ENCODE measurements at places on chromosomes 4 and X.

GRCh38 chrX:46366381-46367207, 178.6 kb downstream of the ZNF674 start:
- peak; percentile 51 for DNase-seq

- DNase-seq = no peak
Measured at GRCh38 chr4:63898961-63899360, 510.3 kb downstream of the TECRL start.

GRCh38 chrX:136868283-136869055, 12.1 kb downstream of the RBMX start:
- no peak for DNase-seq

DNA sequence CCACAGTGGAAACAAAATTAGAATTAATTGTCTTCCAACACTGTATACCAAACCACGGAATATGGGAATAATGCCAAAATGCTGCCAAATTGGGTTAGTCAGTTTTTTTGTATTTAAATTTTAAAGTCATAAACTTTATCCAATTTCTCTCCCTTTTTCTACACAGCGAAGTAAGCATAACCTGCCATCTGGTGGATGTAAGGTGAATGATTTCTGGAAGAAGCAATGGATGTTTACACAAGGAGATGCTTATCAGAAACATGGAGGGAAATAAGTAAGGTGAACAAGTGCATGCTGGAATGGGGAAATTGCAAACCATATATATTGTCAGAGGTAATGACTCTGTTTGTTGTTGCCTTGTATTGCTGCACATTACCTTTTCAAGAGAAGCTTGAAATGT, 691.9 kb downstream of the TECRL start:
- peak; percentile 4 for DNase-seq

DNA sequence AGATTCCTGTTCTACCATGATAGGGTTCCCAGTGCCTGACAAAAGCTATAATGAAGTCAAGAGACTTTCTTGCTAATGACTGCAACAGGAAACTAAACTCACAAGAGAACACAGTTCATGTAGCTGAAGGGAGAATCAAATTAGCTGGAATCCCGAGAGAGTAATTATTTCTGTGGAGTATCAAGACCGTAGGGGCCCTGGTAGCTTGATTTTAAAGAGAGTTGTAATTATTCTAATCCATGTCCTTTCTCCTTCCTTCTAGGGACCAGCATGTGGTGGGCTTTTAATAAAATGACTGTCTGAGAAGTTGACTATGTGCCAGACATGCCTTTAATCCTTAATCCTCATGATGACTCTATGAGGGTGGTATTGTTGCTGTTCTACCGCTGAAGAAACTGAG, 1.7 kb upstream of the TRPC5OS start:
- DNase-seq = no peak

- DNase-seq = no peak
Measured at GRCh38 chrX:18833071-18833731, 125.8 kb downstream of the PPEF1 start.

DNA sequence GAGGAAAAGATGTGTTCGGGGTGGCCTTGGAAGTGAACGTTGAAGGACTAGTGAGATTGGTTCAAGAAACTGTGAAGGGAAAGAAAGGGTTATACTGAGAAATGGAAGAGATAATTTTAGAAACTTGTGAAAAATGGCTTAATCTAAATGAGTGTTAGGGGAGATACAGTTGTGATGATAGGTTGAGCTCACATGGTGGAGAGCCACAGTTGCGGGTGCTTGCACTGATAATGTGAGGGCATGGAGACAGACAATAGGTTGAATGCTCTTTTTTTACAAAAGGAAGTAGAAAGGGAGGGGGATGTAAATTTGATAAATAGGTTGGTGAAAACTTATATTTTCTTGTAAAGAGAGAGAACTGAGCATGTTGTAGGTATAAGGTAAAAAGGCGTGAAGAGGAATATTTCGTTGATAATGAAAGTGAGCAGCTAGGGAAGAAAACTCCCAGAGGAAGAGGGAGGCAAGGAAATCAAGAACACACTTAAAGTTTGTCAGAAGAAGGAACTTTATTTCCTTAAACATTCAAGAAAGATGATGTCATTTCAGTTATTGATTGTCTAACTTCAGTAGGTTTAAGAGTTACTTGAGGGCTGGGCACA, 8.2 kb downstream of the AREG start:
- DNase-seq = no peak

DNA sequence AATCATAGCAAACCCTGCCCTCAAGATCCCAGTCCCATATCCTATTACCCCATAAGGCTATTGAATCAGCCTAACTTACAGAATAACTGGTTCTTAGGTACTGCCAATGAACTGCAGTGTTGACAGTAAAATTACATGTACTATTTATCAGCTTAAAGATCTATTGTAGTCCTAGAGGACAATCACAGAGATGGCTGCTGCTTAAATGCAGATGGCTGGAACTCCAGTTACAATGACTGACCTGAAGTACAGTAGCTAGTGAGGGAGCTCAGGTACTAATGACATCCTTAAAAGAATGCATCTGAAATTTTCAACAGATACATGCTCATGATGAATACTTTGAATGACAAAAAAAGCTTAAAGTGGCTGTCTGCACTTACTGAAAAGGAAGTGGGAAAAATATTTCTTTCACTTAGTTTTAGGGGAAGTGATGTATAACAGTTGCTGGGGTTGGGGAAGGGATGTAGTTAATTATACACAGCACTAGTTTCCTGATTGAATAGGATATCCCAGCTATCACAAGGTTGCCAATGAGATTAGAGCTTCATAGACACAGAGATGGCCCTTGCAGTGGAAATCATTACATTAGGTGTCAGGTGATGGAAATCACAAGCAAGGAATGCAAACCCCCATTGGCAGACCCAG, 42.0 kb downstream of the USP26 start:
- no peak for DNase-seq
